ENCODE measurements at places on chromosomes 5 and 9.

DNA sequence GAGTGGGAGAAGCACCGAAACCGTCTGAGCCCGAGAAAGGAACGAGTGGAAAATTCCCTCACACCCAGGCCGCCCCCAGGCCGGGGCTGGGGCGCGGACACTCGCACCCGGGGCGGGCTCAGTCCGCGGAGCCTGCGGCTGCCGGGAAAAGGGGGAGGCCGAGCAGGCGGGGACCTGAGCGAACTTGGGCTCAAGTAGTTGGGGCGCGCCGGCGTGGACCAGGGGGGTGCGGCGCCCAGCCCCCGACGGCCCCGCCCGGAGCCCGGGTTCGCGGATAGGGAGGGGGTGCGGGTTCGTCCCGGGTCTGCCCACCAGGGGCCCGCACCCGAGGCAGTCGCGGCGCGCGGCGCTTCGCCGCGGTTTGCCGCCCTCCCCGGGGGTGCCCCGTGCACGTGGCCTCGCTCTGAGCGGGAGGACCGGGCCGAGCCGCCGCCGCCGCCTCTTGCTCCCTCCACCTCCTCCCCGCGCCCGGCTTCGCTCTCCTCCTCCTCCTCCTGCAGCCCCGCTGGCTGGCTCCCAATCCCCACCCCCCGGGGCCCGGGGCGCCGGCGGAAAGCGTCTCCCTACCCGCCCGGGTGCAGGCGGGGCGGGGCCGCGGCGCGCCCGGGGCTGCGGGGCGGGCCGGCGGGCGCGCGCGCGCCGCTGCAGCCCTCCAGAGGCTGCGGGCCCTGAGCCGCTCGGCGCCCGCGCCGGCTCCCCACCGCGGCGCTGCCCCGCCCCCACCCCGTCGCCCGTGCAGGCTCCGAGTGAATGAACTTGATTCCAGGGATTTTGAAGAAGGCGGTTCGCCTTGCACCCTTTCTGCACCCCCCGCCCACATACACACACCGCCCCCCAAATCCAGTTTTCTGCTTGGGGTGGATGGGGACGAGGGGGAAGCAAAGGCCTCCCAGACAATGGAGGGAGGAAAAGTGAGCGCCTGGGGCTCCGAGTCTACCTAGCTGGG is 1.3 kb upstream of the NFIB start:
- DNase-seq: peak; percentile 28

DNA sequence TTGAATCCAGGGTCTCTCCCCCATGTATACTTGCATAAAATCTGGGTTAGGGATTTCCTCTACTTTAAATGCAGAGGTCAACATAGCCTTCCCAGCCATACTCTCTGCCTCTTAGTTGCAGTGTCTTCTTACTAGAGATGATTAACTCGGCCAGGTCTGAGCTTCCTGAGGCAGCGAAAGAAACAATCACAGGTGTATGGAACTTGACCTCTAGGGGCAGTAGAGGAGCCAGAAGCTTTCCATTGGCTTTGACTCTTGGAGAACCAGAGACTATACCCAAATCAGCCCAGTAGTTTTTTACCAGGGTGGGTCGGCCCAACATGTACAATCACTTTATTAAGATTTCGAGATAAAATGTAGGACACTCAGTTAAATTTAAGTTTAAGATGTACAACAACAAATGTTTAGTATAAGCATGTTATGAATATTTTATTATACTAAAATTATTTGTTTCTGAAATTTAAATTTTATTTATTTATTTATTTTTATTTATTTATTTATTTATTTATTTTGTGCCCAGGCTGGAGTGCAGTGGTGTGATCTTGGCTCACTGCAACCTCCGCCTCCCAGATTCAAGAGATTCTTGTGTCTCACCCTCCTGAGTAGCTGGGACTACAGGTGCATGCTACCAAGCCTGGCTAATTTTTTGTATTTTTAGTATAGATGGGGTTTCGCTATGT is 48.0 kb upstream of the DMRT3 start:
- DNase-seq: peak; percentile 23

DNA sequence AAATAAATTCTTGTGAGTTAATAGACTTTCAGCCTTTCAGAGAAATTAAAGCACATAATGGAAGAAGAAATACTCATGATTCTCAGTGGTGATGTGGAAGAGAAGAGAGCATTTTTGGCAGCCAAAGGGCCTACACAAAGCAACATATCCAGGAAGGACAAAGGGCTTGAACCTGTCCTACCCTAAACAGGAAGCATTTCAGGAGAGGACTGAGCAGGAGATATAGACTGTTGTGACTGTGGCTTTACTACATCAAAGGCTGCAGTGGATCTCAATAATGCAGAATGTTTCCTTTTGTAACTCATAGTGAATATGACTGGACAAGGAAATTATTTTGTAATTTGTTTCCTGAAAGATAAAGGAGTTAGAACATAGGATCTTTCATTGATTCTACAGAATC is 1.3 kb upstream of the PARP8 start:
- DNase-seq: no peak

DNA sequence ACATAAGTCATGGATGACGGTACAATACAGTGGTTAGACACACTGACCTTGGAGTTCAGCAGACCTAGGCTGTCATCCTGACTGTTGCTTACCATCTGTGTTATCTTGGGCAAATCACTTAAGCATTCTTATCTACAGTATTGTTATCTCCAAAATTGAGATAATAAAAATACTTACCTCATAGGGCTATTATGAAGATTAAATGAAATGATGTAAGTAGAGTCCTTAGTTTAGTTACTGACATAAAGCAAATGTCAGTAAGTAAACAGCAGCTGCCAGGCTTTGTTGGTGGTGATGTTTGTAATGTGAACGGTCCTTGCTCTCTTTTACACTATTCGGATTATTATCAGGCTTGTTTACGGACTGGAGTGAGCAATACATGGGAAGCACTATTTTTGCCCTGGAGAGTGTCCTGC is 107.3 kb upstream of the DPYSL3 start:
- no peak for DNase-seq

- no peak for DNase-seq
Measured at GRCh38 chr9:23789529-23790254, 36.3 kb downstream of the ELAVL2 start.

- peak; percentile 77 for DNase-seq
Measured at GRCh38 chr9:137590469-137591383, at the start of gene ZMYND19. ZMYND19 (minus strand) TSS chr9:137590512; CDS start chr9:137590263, 249 bp downstream.

Measured in RCC 7860 (cell line).